ENCODE measurements at places on chromosomes 7 and 10. TPM values are rescaled to one million over a fixed set of nuclear protein-coding genes. Genes with fewer than 3 reads are reported as not detected.

Gene BTRC
- total RNA-seq = 18.5 TPM

Gene BAMBI
- total RNA-seq = 18.3 TPM

Gene CTTNBP2
- total RNA-seq = 44.1 TPM

Gene PTPRZ1
- 9.1 TPM for total RNA-seq

Gene CYP26A1
- total RNA-seq = not detected

DNA sequence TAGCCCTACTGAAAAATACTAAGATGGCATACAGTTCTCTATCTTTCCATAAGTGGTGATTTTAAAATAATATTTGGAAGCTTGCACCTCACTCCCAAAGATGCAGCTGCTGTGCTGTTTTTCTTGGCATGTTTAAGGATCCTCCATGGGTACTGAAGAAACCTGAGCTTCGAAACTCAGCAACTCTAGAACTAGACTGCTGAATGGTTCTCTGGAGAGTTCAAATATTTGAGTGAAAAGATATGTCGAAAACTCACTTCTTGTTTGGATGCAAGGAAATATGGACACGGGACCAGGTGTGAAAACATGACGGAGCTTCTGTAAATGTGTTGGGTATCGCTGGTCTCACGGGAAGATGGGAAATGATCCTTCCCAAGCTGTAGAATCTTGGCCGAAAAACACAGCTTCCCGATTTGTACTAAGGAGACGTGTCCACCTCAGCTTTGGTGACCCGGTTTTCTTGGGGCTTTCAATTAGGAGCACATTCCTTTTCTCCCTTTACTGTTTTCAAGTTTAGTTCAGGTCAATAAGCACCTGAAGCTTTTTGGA, 543.8 kb upstream of the NRP1 start:
- no peak overlapping the region for H3K4me3 ChIP-seq
- DNase-seq = no peak
- no peaks in the 10 kb centered on the region for H3K27me3 ChIP-seq
- no peaks in the 10 kb centered on the region for H3K4me1 ChIP-seq
- H3K27ac ChIP-seq = no peak overlapping the region

- no peaks in the 10 kb centered on the region for H3K4me1 ChIP-seq
- H3K27me3 ChIP-seq = no peaks in the 10 kb centered on the region
- no peaks in the 10 kb centered on the region for H3K36me3 ChIP-seq
- no peak overlapping the region for H3K27ac ChIP-seq
- DNase-seq = no peak
Observed at GRCh38 chr7:118158766-118159165, 25.2 kb upstream of the LSM8 start.

- no peaks in the 10 kb centered on the region for H3K4me1 ChIP-seq
- no peak overlapping the region for H3K4me3 ChIP-seq
- H3K27me3 ChIP-seq = no peaks in the 10 kb centered on the region
- no peak overlapping the region for H3K27ac ChIP-seq
- no peaks in the 10 kb centered on the region for H3K36me3 ChIP-seq
Observed at GRCh38 chr7:108368466-108368865, 87.8 kb downstream of the NRCAM start.

GRCh38 chr10:94108200-94108599, 114.5 kb downstream of the PLCE1 start:
- H3K36me3 ChIP-seq = no peaks in the 10 kb centered on the region
- H3K4me3 ChIP-seq = no peak overlapping the region
- H3K27ac ChIP-seq = no peak overlapping the region
- H3K27me3 ChIP-seq = no peaks in the 10 kb centered on the region

- H3K4me1 ChIP-seq = no peaks in the 10 kb centered on the region
- no peak overlapping the region for H3K4me3 ChIP-seq
- H3K36me3 ChIP-seq = no peaks in the 10 kb centered on the region
- H3K27ac ChIP-seq = no peak overlapping the region
- DNase-seq = no peak
Observed at GRCh38 chr10:4431114-4431863, 394.7 kb upstream of the AKR1E2 start.

- no peaks in the 10 kb centered on the region for H3K27me3 ChIP-seq
- H3K4me3 ChIP-seq = no peak overlapping the region
- no peak overlapping the region for H3K27ac ChIP-seq
- H3K36me3 ChIP-seq = no peaks in the 10 kb centered on the region
- no peak for DNase-seq
- H3K4me1 ChIP-seq = no peaks in the 10 kb centered on the region
Observed at GRCh38 chr7:68955656-68956055, 642.6 kb upstream of the AUTS2 start.

DNA sequence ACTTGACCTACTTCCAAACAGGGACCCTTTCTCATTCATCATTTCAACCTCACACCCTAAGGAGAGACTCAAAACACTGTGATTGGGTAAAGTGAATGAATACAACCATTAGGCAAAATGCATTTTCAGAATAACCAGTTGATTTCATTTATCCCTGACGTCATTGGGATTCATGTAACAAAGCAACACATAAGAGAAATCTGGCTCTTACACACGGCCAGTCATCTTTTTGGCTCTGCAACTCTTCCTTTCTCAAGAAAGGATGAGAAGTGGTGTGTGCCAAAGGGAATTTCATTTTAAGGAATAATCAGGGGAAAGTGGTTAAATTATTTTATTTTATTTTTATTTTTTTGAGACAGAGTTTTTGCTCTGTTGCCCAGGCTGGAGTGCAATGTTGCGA, 83.1 kb downstream of the CPVL start:
- H3K4me1 ChIP-seq = no peaks in the 10 kb centered on the region
- no peak overlapping the region for H3K27ac ChIP-seq
- DNase-seq = no peak
- H3K36me3 ChIP-seq = no peaks in the 10 kb centered on the region
- H3K27me3 ChIP-seq = no peaks in the 10 kb centered on the region
- H3K4me3 ChIP-seq = no peak overlapping the region

DNA sequence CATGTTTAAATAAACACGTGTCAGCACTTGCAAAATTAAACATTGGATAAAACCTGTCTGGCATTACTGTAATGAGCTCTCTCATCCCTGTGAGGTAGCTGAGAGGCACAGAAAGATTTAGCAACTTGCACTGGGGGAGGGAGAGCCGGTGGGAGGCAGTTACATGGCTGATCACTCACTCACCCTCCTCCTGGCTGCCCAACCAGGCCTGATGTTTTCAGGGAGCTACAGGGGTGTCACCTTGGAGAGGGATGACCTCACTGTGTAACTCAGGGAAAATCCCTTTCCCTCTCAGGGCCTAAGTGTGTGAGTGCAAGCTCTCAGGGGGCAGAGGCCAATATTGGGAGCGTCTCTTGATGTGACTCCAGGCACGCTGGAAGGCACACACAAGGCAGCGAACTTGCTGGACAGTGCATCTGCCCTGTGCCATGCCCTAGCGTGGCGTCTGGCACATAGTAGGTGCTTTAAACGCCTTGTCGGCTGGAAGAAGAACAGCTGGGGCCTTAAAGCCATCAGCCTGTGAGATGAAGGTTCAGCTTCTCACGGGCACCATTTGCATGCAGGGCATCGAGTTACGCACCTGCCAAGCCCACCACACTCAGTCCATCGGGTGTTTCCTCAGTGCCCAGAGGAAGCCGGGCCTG, 51.1 kb downstream of the ELFN1 start:
- no peak overlapping the region for H3K27ac ChIP-seq
- H3K36me3 ChIP-seq = no peaks in the 10 kb centered on the region
- no peak for DNase-seq
- H3K4me3 ChIP-seq = no peak overlapping the region
- H3K4me1 ChIP-seq = no peaks in the 10 kb centered on the region

DNA sequence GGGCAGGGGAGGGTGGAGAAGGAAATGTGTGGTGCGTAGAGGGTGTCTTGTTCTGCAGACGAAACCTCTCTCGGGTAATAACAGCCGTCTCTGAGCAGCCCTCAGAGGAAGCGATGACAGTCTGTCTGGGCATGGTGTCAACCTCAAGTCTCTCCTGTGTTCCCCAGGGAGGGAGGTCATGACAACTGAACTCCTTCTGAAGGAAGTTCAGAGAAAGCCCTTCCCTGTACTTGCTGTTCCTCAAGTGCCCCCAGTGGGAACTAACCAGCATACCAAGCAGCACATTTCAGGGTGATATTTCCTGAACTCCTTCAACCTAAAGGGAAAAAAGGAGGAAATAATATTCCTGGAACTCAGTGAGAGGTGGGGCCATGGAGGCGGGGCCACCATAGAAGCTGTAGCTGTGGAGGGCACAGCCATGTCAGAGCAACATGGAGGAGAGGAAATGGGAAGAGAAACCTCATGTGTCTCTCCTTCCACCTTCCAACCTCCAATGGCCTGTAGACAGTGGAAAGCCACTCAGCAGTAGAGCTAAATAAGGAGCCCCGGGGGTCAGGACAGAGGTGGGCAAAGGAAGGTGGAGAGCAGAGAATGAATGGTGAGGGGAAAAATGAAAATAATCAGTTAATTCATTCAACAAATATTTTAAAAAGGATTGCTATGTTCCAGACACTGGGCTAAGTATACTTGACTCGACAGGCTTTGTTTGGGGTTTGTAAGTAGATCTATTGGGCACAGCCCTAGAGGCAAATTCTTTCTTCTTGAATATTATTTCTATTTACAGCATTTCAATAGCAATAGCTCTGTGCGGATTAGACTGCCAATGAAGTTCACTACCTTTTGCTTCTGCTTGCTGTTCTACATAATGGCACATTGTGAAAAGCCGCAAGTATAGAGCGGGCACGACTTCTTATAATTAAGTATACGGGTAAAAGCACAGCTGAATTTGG, 61.0 kb upstream of the AOAH start:
- DNase-seq = no peak
- no peaks in the 10 kb centered on the region for H3K27me3 ChIP-seq
- H3K4me3 ChIP-seq = no peak overlapping the region
- H3K36me3 ChIP-seq = no peaks in the 10 kb centered on the region
- no peak overlapping the region for H3K27ac ChIP-seq
